ENCODE measurements at places on chromosomes 1 and 21. TPM values are rescaled to one million over a fixed set of nuclear protein-coding genes. Genes with fewer than 3 reads are reported as not detected.

DNA sequence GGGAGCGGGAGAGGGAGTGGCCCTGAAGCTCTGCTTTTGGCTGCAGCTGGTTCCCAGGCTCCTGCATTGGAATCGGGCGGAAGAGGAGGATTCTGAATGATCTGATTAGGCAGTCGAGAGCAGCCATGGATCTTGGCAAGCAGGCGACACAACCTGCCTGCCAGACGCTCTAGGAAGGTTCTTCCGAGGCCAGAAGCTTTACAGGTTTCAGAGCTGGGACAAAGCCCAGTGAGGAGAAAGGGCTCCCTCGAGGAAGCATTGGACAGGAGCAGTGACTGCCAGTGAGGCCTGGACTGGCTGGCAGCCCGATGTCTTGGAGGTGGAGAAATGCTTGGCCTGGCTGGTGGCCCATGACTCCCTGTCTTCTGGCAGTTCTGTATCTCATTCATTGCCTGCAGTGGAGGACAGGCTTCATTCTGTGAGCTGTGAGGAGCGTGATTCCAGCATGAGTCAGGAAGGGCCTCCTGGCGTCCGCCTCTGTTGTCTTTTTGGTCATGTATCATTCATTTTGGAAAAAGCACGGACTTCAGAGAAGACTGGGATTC lies 132.7 kb upstream of the IPO9 start:
- DNase-seq = no peak

CYP4A11 gene
- not detected for polyA plus RNA-seq

LY9 gene
- polyA plus RNA-seq = 163 TPM

MIS18A gene
- 9.6 TPM for polyA plus RNA-seq

- DNase-seq = no peak
Observed at GRCh38 chr1:203592156-203592555, 34.5 kb upstream of the ATP2B4 start.

- DNase-seq = no peak
Observed at GRCh38 chr1:91172541-91172940, 150.7 kb upstream of the ZNF644 start.

KIAA0040 gene
- 36.2 TPM for polyA plus RNA-seq

Measured in CD4-positive, alpha-beta memory T cell (primary cell).